ENCODE measurements at places on chromosomes 6 and 20. TPM values are rescaled to one million over a fixed set of nuclear protein-coding genes. Genes with fewer than 3 reads are reported as not detected.

LINC00237 gene
- total RNA-seq = not detected

HLA-DRB5 gene
- total RNA-seq = 0.76 TPM

DNA sequence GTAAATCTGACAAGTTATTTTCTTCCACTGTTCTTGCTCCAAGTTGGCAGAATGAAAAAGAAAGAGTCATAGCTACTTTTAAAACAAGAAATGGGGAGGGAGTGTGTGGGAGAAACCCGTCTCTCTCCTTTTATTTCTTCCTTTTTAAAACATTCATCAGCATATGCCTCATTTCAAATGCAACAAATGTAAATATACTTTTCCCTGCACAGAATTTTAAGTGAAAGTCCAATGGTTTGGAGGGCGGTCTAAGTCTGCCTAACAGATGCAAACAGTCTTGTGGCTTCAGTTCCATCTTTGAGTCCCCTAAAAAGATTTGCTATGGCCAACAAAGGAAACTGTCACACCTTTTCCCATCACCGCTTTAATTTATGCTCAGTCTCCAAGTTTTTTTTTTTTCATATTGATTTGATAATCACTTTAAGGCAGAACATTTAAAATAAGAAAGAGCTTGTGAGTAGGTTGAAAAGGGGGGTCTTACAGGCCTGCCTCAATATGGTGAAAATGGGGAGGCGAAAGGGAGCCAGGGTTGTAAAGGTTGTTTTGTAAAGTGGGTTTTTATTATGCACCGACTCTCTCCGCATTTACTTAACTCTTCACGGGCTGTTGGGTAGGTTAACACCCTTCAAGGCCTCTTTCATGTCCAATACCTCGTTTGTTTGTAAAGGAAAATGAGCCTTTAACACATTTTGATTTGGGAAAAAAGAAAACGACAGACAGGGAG is 4.6 kb downstream of the TFAP2D start:
- no peak for DNase-seq
- no peaks in the 10 kb centered on the region for H3K36me3 ChIP-seq
- peaks cover 15% of the 10 kb centered on the region for H3K27me3 ChIP-seq
- no peaks in the 10 kb centered on the region for H3K4me1 ChIP-seq
- no peak overlapping the region for H3K4me3 ChIP-seq

DNA sequence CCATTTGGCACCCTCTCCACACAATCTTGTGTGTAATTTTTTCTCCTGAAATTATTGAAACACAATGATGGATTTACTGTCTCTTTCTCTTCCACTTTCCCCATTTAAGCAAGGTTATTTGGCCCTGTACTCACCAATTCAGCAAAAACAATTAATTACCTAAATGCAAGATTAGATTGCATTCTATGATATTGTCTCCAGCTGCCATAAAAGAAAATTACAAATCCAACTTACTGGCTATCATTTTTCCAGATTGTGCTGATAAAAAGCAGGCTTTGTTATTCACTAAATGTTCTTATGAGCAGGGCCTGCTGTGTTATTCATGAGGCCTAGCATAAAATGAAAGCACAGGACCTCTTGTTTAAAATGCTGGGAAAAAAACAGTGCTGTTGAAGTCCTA is 95.8 kb upstream of the IRAK1BP1 start:
- H3K36me3 ChIP-seq = no peaks in the 10 kb centered on the region
- H3K4me3 ChIP-seq = no peak overlapping the region
- no peak for DNase-seq

FHL5 gene
- 39.7 TPM for total RNA-seq

GRCh38 chr6:69812746-69813427 is 16.1 kb upstream of the LMBRD1 start:
- no peaks in the 10 kb centered on the region for H3K4me1 ChIP-seq
- H3K36me3 ChIP-seq = no peaks in the 10 kb centered on the region
- H3K27ac ChIP-seq = no peak overlapping the region
- H3K27me3 ChIP-seq = no peaks in the 10 kb centered on the region
- no peak overlapping the region for H3K4me3 ChIP-seq

- H3K27me3 ChIP-seq = no peaks in the 10 kb centered on the region
- no peak overlapping the region for H3K27ac ChIP-seq
- H3K4me1 ChIP-seq = no peaks in the 10 kb centered on the region
- H3K4me3 ChIP-seq = no peak overlapping the region
Measured at GRCh38 chr6:83827050-83827449, 26.1 kb upstream of the RIPPLY2 start.

DNA sequence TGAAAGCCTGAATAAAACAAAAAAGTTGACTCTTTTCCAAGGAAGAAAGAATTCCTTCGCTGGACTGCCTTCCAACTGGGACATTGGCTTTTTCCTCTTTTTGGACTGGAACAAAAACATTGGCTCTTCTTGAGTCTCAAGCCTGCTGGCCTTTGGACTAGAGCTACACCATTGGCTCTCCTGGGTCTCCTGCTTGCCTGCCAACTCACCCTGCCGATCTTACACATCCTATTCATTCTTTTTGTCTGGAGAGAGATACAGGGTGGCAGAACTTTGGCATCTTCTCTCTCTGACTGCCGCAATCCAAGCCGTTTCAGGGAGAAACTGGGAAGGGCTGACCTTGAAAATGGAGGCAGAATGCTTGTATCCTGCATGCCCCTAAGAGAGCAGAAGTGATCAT is 20.2 kb downstream of the DDO start:
- no peaks in the 10 kb centered on the region for H3K36me3 ChIP-seq
- H3K4me3 ChIP-seq = no peak overlapping the region
- H3K27me3 ChIP-seq = no peaks in the 10 kb centered on the region
- H3K27ac ChIP-seq = no peak overlapping the region
- no peaks in the 10 kb centered on the region for H3K4me1 ChIP-seq

- H3K4me3 ChIP-seq = peak overlapping the region; percentile 3
- no peaks in the 10 kb centered on the region for H3K36me3 ChIP-seq
- DNase-seq = no peak
- H3K4me1 ChIP-seq = peaks cover 7% of the 10 kb centered on the region
- H3K27ac ChIP-seq = no peak overlapping the region
- no peaks in the 10 kb centered on the region for H3K27me3 ChIP-seq
Measured at GRCh38 chr6:37648465-37649330, 49.0 kb downstream of the MDGA1 start.

CLVS2 gene
- 6.2 TPM for total RNA-seq

SCRT2 gene
- not detected for total RNA-seq

- H3K27ac ChIP-seq = no peak overlapping the region
- no peak for DNase-seq
- H3K4me1 ChIP-seq = no peaks in the 10 kb centered on the region
- no peaks in the 10 kb centered on the region for H3K36me3 ChIP-seq
Measured at GRCh38 chr6:68777956-68778355, 142.9 kb downstream of the ADGRB3 start.

GRCh38 chr20:43985121-43985520 is 70.5 kb downstream of the TOX2 start:
- no peaks in the 10 kb centered on the region for H3K4me1 ChIP-seq
- no peak for DNase-seq
- H3K4me3 ChIP-seq = no peak overlapping the region
- H3K27ac ChIP-seq = no peak overlapping the region
- H3K36me3 ChIP-seq = no peaks in the 10 kb centered on the region
- H3K27me3 ChIP-seq = no peaks in the 10 kb centered on the region

DNA sequence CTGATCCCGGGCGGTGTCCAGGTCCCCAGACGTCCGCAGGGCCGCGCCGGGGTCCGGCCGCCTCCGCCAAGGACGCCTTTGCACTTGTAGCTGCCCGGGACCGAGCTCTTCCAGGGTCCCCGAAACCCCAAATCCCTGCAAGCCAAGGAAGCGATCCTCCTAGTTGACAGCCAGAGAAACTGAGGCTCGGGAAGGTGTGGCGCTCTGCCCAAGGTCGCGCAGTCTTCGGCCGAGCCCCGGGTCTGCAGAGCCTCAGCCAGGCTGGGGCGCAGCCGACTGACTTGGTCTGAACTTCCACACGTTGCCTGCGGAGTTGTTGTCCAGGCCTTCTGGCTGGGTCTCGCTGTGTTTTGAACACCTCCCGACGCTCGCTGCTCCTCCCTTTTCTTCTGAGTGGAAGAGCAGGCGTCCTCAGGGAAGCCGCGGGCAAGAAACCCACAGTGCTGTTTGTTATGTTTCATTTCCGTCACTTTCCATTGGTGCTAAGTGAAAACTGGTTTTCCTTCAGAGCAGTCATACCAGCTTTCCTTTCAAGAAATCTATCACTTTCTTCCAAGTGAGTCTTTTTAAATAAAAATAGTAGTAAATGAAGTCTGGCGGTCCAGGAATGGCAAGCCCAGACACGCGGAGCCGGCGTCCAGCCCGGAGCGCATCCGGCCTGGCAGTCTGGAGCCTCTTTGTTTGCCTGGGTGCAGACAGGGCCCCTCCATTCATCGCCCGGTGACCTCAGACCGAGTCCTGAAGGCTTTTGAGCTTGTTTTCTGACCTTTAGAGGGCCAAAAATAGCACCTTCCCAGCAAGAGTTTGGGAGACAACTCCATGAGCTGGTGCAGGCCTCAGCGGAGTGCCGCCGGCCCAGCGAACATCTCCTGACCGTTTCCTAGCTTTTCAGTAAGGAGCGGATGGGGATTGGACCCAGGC is 698 bp downstream of the FAM210B start:
- H3K27ac ChIP-seq = peak overlapping the region; percentile 75
- no peaks in the 10 kb centered on the region for H3K27me3 ChIP-seq
- no peaks in the 10 kb centered on the region for H3K4me1 ChIP-seq
- H3K4me3 ChIP-seq = peak overlapping the region; percentile 76
- no peaks in the 10 kb centered on the region for H3K36me3 ChIP-seq
- peak; percentile 40 for DNase-seq

DNA sequence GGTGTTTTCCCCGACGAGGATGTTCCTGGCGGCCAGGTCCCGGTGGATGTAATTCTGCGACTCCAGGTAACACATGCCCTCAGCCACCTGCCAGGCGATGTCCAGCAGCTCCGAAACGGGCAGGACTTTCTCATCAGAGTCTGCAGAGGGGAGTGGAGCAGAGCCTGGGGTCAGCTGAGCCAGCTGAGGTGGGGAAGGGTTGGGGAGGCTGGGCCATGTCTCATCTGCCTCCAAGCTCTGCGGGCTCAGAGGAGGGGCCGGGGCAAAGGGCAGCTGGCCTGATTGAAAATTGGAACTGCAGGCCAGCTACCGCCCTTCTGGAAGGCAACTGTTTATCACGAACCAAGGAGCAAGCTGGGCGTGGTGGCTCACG is 6.4 kb downstream of the PTK6 start:
- H3K4me3 ChIP-seq = no peak overlapping the region
- H3K27ac ChIP-seq = no peak overlapping the region
- no peaks in the 10 kb centered on the region for H3K36me3 ChIP-seq

GRCh38 chr6:12280458-12280857 is 9.7 kb upstream of the EDN1 start:
- no peaks in the 10 kb centered on the region for H3K36me3 ChIP-seq
- H3K27ac ChIP-seq = no peak overlapping the region
- DNase-seq = no peak
- no peaks in the 10 kb centered on the region for H3K27me3 ChIP-seq

PRKN gene
- total RNA-seq = 10.2 TPM

THBS2 gene
- 84.0 TPM for total RNA-seq

CDSN gene
- total RNA-seq = not detected

DNA sequence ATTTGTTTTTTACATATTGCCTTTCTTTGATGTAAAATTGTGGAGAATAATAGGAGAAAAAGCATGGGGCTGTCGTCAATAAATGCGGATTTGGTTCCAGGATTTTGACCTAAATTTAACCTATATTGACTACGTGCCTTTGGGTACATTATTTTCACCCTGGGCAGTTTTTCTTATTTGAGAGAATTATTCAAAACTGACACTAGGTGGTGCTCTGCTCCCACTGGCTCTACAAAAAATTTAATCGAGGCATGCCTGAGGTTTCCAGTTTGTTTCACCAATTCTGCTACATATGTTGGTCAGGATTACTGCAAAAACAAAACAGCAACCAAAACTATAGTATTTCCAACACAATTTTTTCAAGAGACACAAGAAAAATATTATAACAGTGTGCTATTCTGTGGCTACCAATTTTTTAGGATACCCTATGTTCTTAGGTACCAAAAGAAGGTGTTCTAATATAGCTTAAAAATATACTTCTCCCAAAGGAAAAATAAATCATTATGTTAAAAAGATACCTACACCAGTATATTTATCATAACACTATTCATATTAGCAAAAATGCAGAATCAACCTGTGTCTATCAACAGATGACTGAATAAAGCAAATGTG is 48.6 kb upstream of the FABP7 start:
- no peaks in the 10 kb centered on the region for H3K27me3 ChIP-seq
- DNase-seq = no peak
- H3K4me3 ChIP-seq = no peak overlapping the region
- no peak overlapping the region for H3K27ac ChIP-seq
- no peaks in the 10 kb centered on the region for H3K36me3 ChIP-seq

- H3K27me3 ChIP-seq = no peaks in the 10 kb centered on the region
- no peak overlapping the region for H3K27ac ChIP-seq
- H3K4me1 ChIP-seq = no peaks in the 10 kb centered on the region
- no peak for DNase-seq
- no peaks in the 10 kb centered on the region for H3K36me3 ChIP-seq
Measured at GRCh38 chr20:58213121-58213520, 15.3 kb downstream of the ANKRD60 start.

- H3K27ac ChIP-seq = no peak overlapping the region
- no peak for DNase-seq
- no peaks in the 10 kb centered on the region for H3K27me3 ChIP-seq
- H3K4me1 ChIP-seq = no peaks in the 10 kb centered on the region
- no peaks in the 10 kb centered on the region for H3K36me3 ChIP-seq
Measured at GRCh38 chr6:125991653-125992052, 5.3 kb downstream of the TRMT11 start.

- H3K4me1 ChIP-seq = peaks cover 4% of the 10 kb centered on the region
- H3K4me3 ChIP-seq = no peak overlapping the region
- no peaks in the 10 kb centered on the region for H3K27me3 ChIP-seq
- H3K27ac ChIP-seq = no peak overlapping the region
Measured at GRCh38 chr20:59001449-59002171, 5.4 kb downstream of the CTSZ start.

SPO11 gene
- total RNA-seq = not detected

GRCh38 chr6:56541741-56542360 is 100.8 kb downstream of the DST start:
- H3K36me3 ChIP-seq = no peaks in the 10 kb centered on the region
- H3K27me3 ChIP-seq = no peaks in the 10 kb centered on the region
- H3K27ac ChIP-seq = peak overlapping the region; percentile 100
- H3K4me3 ChIP-seq = peak overlapping the region; percentile 71

DNA sequence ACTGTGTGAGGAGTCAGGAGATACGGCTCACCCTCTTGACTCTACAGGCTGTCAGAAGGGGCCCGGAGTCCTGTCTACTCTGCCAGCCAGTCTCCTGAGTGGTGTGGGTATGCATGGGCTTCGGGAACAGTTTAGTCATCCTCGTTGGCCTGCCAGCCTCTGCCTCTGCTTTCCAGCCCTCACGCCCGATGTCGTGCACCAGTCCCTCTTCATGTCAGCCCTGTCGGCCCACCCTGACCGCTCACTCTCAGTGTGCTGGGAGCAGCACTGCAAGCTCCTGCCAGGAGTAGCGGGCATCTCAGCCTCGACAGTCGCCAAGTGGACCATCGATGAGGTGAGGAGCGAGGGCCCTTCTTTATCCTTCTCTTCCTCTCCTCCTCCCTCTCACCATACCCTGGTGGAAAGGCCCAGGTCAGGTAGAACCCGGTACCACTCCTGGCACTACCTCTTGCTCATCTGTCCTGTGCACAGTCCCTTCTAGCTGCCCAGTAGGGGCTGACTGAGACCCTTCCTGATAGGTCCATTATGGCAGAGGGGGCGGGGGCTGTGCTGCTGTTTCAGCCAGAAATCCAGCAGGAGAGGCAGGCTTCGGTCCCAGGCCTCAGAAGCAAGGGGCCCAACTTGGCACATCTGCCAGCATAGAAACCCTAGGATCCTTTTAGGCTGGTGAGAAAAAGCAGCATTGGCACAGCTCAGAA is 18.7 kb upstream of the SGK2 start:
- H3K27ac ChIP-seq = no peak overlapping the region
- no peak overlapping the region for H3K4me3 ChIP-seq
- no peaks in the 10 kb centered on the region for H3K4me1 ChIP-seq
- H3K27me3 ChIP-seq = no peaks in the 10 kb centered on the region

Data from uterus (tissue), 4 donors.